ENCODE measurements at places on chromosomes 2 and 18. TPM values are rescaled to one million over a fixed set of nuclear protein-coding genes. Genes with fewer than 3 reads are reported as not detected.

Gene NMS
- total RNA-seq = not detected

Gene RNF125
- 54.7 TPM for total RNA-seq

Gene DSG1
- total RNA-seq = not detected

Gene DRC1
- not detected for total RNA-seq

Gene RGPD3
- total RNA-seq = 0.30 TPM

Gene EVX2
- total RNA-seq = not detected

Gene OSBPL6
- total RNA-seq = 0.61 TPM

Gene CENPA
- 37.9 TPM for total RNA-seq

Gene VWA3B
- not detected for total RNA-seq

Gene HOXD3
- total RNA-seq = not detected

Gene LOXHD1
- not detected for total RNA-seq

Gene IL1RL1
- 2.4 TPM for total RNA-seq

Gene PRSS56
- not detected for total RNA-seq

Gene UGT1A8
- total RNA-seq = not detected

Gene MATN3
- total RNA-seq = not detected

Gene POTEI
- not detected for total RNA-seq

Gene SLC11A1
- total RNA-seq = 0.27 TPM

Gene GALR1
- not detected for total RNA-seq

Gene FAM237A
- not detected for total RNA-seq

Gene SLC9A4
- 0.11 TPM for total RNA-seq

Gene TFPI
- total RNA-seq = not detected

Gene ANKRD29
- 0.07 TPM for total RNA-seq

Gene ABCB11
- not detected for total RNA-seq

Gene GALNT3
- 23.7 TPM for total RNA-seq

Gene MALL
- total RNA-seq = not detected

Gene VIT
- total RNA-seq = not detected

Gene AAMP
- total RNA-seq = 59.4 TPM

Gene MYO5B
- total RNA-seq = 0.02 TPM

Gene DLX2
- not detected for total RNA-seq

Gene ELAC1
- 7.9 TPM for total RNA-seq

Gene FEV
- not detected for total RNA-seq

Gene TMEM169
- total RNA-seq = 2.7 TPM

Gene CETN1
- not detected for total RNA-seq

Gene DHRS9
- total RNA-seq = not detected

Gene IL1R1
- total RNA-seq = 0.11 TPM

Gene RIT2
- not detected for total RNA-seq

Gene UGT1A3
- total RNA-seq = not detected

Gene ACMSD
- not detected for total RNA-seq

Gene NR4A2
- total RNA-seq = 1.9 TPM

Gene SH3BP4
- not detected for total RNA-seq

Gene NETO1
- total RNA-seq = not detected

Gene EVA1A
- not detected for total RNA-seq

Gene IL36A
- not detected for total RNA-seq

Gene PPP1R1C
- total RNA-seq = not detected

Gene PPP4R1
- total RNA-seq = 43.3 TPM

Gene ASPRV1
- 1.3 TPM for total RNA-seq

Gene VWC2L
- not detected for total RNA-seq

Gene CTLA4
- total RNA-seq = 26.0 TPM

Gene STK36
- total RNA-seq = 13.6 TPM

Gene FMNL2
- 1.2 TPM for total RNA-seq

Gene MC2R
- not detected for total RNA-seq

Gene TMEM182
- total RNA-seq = 2.3 TPM

Gene DSG4
- total RNA-seq = not detected

Gene SERPINB12
- not detected for total RNA-seq

Gene EPB41L3
- 1.8 TPM for total RNA-seq

Gene LTBP1
- 0.30 TPM for total RNA-seq

Gene TDRD15
- total RNA-seq = not detected
